ENCODE measurements at places on chromosomes 4 and X. TPM values are rescaled to one million over a fixed set of nuclear protein-coding genes. Genes with fewer than 3 reads are reported as not detected.

The XG gene
- total RNA-seq = 4.7 TPM

The DTHD1 gene
- total RNA-seq = not detected

The SASH3 gene
- not detected for total RNA-seq

The CYP4V2 gene
- total RNA-seq = 12.9 TPM

The PCDH19 gene
- total RNA-seq = 0.32 TPM

The GJB1 gene
- not detected for total RNA-seq

The BEX4 gene
- 7.1 TPM for total RNA-seq

The TMEM255A gene
- not detected for total RNA-seq

The FBXW7 gene
- total RNA-seq = 79.5 TPM

The CITED1 gene
- total RNA-seq = not detected

The SLC25A53 gene
- 5.8 TPM for total RNA-seq

The GAGE12J gene
- total RNA-seq = not detected

The IL3RA gene
- not detected for total RNA-seq

The MOSPD2 gene
- 22.9 TPM for total RNA-seq

The CCDC110 gene
- 0.43 TPM for total RNA-seq

The CCSER1 gene
- not detected for total RNA-seq

The MAD2L1 gene
- total RNA-seq = 13.5 TPM

The HMX1 gene
- not detected for total RNA-seq

The CLDN2 gene
- not detected for total RNA-seq

The CD38 gene
- under 0.01 TPM for total RNA-seq

The SSX3 gene
- not detected for total RNA-seq

The GPRASP3 gene
- 4.8 TPM for total RNA-seq

The ITGB1BP2 gene
- 6.5 TPM for total RNA-seq

The RHOXF2B gene
- total RNA-seq = not detected

The PLAC1 gene
- 0.43 TPM for total RNA-seq

The FGFR3 gene
- total RNA-seq = 0.86 TPM
